Natural killer cell (primary cell): ENCODE measurements at places on chromosomes 12 and 14.
A peak's percentile ranks its signal among the peaks of the same experiment; 100 is the strongest.

DNA sequence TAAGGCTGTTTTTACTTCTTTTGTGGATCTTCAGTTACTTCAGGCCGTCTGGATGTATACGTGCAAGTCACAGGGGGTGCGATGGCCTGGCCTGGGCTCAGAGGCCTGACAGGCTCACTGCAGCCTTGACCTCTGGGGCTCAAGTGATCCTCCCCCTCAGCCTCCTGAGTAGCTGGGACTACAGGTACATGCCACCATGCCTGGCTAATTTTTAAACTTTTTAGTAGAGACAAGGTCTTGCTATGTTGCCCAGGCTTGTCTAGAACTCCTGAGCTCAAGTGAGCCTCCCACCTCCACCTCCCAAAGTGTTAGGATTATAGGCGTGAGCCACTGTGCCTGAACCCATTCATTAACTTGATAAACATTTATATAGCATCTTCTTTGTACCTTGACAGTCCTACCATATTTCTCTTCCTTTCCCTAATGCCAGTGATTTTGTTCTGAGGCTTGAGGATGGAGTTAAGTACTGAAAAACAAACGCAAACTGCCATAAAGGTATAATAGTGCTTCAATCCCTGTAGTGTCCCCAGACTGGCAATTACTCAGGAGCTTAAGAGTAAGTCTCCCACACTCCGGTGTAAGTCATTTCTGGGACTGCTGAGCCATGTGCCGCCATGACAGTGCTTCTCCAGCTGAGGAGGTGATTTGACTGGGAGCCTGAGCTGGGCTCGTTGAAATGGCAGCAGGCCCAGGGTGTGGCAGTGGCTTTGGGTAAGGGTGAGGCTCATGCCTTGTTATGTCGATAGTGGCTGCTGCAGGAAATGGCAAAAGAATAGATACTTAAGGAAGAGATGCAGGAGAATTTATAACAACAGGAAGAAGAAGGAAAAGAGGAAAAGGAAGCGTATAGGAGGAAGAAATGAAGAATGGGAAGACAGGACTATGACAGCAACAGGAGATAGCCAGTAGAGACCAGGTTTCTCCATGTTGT lies 43.7 kb upstream of the HECTD1 start:
- no peak for DNase-seq

DNA sequence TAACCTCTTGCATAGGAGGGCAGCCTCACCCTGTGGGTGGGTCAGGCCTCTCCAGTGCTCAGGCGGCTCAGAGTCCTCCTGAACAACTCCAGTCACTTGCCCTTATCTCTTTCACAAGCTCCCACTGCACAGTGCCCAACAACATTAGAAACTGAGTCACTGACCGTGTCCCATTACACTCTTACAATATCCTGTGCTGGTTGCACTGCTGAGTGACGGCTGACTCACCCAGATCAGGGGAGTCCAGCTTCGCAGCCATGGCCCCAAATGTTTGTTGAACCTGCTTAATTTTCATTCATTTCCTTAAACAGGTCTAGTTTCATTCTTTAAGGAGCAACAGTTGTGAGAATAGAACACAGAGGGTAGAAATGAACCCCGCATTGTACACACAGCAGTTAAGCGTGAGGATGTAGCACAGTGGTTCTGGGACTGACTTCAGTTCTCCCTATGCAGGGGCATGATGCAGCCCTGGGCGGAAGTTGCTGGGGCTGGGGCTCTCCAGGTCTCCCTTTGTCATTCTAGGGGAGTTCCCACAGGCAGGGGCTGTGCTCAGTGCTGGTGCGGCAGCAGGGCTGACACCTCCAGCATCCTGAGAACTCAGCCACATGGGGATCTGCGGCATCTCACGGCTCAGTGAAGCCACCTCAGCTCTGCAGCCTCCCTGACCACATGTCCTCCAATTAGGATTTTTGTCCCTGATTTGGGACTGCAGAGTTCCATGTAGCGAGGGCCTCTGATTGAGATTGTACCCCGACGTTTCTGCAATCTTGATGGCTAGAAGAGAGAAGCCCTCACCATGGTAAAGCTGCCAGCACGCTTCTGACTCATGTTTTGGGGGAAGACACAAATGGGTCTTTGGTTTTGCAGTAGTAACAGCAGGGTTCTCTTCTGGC lies 16.1 kb downstream of the GPR68 start:
- DNase-seq: peak; percentile 79

- DNase-seq: no peak
Measured at GRCh38 chr12:80170915-80171314, 71.6 kb downstream of the OTOGL start.

- DNase-seq: no peak
Measured at GRCh38 chr12:69929125-69929524, 104.1 kb downstream of the MYRFL start.

GRCh38 chr12:49368240-49368600 lies 958 bp downstream of the SPATS2 start:
- DNase-seq: no peak

- no peak for DNase-seq
Measured at GRCh38 chr12:131044136-131044535, 90.4 kb downstream of the ADGRD1 start.

DNA sequence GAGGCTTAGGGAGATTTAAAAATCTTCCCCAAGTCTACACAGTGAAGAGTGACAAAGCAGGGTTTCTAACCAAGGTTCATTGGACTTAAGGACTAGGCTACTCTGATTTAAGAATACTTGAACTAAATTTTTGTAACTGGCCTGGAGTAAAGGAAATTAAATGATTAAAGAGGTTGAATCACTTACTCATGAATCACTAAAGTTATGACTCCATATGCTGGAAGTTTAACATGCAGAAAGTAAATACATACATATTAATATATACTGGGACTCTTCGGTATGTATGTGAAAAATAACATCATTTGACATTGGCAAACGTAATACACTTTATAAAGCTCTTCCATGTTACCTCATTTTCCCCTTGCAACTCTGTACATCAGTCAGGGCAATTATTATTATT lies 322.9 kb downstream of the KCNH5 start:
- DNase-seq: no peak

GRCh38 chr14:95953111-95953724 lies 76.6 kb downstream of the TUNAR start:
- no peak for DNase-seq

DNA sequence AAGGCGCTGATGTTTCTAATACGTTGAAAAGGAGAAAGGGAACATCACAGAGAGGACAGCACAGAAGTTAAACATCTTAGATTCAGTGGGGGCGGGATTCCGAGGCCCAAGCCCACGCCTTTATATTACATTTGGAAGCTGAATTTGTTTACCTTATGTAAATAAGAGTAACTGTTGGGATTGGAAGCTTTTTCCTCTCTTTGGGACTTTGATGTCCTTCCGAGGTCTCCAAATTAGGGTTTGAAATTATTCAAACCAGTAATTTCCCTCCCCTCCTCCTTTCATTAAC lies 6.4 kb downstream of the FOXA1 start:
- DNase-seq: no peak

GRCh38 chr14:67734675-67735074 lies 33.0 kb downstream of the RDH12 start:
- no peak for DNase-seq

- DNase-seq: no peak
Measured at GRCh38 chr14:58476320-58476719, 48.8 kb downstream of the KIAA0586 start.

GRCh38 chr14:24504425-24504950 lies 3.6 kb downstream of the CMA1 start:
- no peak for DNase-seq

DNA sequence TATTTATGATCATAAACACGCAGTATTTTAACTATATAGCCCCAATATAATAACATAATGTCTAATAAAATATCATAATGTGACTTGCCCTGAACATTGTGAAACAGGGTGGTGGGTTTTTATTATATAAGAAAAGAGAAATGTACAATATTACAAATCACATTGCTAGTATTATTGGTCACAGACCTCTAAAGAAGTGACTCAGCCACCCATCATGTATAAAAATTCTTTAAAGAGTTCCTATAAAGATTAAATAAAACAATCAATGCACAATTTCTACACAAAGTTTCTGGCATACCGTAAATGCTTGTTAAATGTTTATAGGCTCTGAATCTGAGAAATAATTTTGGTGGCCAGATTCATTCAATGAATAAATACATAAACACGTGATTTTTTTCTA lies 28.9 kb downstream of the ABCC9 start:
- DNase-seq: no peak
